Stimulated activated CD4-positive, alpha-beta T cell treated with anti-CD3 and anti-CD28 coated beads, TNF-alpha, amount 100 ng/mL, for 48 hours (primary cell): ENCODE measurements at places on chromosomes 4 and X.

- no peak for DNase-seq
These were observed 6.9 kb downstream of the ATP7A start for GRCh38 chrX:77917294-77917933.

DNA sequence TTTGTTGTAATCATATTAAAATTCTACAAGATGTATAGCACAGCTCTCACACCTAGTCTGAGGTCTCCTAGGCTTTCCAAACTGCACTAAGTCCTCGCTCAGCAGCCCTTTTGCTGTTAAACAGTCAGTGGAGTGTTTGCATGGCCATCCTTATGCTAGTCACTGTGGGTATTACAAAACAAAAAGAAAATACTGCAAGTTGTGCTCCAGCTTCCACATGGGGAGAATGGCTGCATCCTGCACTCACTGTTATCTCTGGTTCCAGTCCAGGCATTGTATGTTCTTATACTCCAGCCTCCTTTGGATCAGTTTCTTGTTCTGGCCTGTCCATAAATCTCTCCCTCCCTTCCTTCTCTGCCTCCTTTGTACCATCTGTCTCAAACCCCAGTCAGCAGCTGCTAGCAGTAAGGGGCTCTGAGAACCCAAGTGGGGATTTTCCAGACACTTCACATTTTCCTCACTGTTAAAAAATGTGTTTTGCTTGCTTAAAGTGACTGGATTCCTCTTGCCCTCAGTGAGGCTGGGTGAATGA is 38.5 kb upstream of the BMP15 start:
- DNase-seq: no peak

DNA sequence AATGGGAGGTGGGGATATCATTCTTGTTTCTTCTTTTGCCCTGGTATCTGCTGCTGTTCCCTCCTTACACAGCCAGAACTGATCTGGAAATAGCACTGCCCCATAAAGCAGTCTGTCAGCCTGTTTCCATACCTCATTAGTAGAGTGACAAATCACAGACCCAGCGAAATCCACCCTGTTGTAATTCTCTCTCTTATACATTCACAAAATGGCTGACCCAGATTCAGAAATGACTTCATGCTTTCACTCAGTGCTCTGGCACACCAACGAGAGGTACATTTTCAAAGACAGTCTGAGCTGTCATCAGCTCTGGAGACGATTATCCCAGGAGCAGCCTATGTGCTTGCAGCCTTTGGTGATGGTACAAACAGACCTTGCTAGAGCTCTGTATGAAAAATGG is 164.6 kb downstream of the AFF2 start:
- DNase-seq: no peak

DNA sequence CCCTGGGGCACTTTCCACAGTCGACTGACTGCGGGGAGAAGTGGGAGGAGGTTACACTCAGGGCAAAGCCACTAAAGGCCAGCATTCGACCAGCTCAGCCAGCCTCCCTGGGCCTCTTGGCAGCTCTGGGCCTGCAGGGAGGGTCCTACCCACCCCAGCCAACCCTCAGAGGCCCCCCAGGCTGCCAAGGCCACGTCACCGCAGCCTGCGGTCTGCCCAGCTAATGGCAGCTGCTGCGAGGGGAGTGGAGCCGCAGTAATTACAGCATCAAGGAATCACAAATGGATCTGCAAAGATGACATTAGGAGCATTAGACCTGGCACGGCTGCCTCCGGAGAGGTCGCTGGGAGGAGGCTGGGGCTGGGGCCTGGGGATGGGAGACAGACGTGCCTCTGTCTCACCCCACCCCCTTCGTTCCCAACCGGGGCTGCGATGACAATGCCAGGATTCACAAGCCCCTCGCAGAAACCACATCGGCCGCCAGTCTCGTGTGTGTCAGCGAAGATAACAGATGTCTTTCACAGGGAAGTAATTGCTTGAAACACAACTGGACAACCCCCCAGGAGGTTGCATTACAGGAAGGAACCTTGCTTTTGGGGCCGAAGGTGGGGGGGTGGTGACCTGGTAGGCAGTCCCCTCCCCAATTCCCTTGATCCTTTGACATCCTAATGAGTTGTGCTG is 367.6 kb downstream of the BCOR start:
- DNase-seq: no peak

GRCh38 chrX:94676285-94676684 is 1002.3 kb downstream of the FAM133A start:
- DNase-seq: no peak

DNA sequence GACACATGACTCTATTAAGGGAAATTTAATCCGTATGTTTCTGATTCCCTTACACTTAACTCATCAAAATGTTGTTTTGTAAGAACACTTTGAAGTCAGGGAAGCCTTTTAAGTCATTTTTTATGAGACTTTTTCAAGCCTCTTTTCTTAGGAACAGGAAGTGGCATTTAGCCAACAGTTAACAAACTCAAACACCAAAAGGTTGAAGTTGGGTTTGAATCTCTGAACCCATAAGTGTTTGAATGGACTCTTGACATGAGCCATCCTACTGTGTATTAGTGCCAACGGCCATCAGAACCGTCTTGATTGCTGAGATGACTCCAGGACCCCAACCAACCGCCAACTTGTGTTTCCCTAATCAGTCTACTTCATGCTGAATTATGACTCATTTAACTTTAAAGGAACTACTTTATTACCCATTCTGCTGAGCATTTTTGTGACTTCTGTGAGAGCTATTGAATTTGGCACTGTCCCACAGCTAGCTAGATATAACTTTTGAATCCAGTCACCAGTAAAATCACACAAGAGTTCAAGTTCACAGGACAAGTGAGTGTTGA is 209.1 kb upstream of the FAT1 start:
- no peak for DNase-seq

DNA sequence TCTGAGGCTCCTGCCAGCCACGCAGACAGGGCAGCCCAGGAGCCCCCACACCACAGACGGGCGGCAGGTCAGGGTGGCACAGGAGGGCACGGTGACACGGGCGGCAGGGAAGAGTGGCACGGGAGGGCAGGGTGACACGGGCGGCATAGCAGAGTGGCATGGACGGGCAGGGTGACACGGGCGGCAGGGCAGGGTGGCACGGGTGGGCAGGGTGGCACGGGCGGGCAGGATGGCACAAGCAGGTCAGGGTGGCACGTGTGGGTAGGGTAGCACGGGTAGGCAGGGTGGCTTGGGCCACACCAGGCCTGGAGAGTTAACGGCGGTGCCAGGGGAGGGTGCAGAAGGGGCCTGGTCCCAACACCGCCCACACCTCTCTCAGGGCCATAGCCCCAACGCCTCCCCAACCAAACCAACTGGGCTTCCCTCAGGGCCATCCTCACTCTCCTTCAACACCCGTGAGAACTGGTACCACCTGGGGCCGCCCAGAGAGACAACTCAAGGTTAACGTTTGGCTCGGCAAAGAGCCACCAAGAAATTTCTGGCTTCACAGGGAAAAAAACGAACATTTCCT is 3.4 kb downstream of the CTBP1 start:
- no peak for DNase-seq

DNA sequence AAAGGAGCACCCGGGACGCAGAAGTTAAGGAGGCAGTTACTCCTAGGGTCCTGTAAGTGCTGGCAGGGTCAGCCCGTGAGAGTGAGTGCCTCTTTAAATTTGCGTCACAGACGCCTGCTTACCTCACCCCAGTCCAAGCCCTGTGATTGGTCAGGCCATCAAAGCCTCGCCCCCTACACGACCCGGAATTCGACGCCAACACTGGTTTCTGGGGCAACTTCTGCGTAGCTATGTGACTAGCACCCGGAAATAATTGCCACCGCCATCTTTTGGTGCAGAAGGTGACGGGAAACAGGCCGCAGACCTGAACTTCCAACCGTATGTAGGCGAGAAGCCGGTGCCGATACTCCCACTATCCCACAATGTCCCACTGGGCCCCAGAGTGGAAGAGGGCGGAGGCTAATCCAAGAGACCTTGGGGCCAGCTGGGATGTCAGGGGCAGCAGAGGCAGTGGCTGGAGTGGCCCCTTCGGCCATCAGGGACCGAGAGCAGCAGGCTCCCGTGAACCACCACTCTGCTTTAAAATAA is at the start of gene DDX53:
TSS of gene DDX53 (plus strand) at position 265 of the 528 bp plus-strand sequence. CDS start at position 363, 98 bp downstream.
- no peak for DNase-seq

- no peak for DNase-seq
These were observed 138.0 kb downstream of the NSUN7 start for GRCh38 chr4:40887764-40888131.

GRCh38 chr4:86108834-86109233 is 251.0 kb downstream of the MAPK10 start:
- DNase-seq: no peak

- no peak for DNase-seq
These were observed 719.5 kb upstream of the SLIT2 start for GRCh38 chr4:19531906-19532848.

GRCh38 chr4:123462007-123462406 is 65.4 kb downstream of the SPRY1 start:
- DNase-seq: no peak

GRCh38 chr4:7313347-7313811 is 121.0 kb downstream of the SORCS2 start:
- no peak for DNase-seq

- no peak for DNase-seq
These were observed 191.9 kb downstream of the SLC39A8 start for GRCh38 chr4:102153391-102153790.

GRCh38 chr4:140343303-140343702 is 30.1 kb upstream of the SCOC start:
- no peak for DNase-seq

- DNase-seq: no peak
These were observed 1424.9 kb upstream of the PCDH7 start for GRCh38 chr4:29295280-29295679.

DNA sequence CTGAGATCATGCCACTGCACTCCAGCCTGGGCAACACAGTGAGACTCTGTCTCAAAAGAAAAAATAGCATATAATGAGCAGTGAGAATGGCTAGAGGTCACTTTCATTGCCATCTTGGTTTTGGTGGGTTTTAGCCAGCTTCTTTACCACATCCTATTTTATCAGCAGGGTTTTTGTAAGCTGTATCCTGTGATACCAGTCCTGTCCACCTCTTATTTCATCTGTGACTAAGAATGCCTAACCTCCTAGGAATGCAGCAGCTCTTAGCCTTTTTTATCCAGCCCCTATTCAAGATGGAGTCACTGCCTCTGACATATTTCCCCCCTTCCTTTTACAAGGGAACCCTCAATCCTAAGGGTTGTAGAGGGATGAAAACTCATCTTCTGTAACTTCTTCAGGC is 26.1 kb upstream of the IGFBP7 start:
- DNase-seq: no peak

- DNase-seq: no peak
These were observed 54.3 kb downstream of the NRK start for GRCh38 chrX:105876658-105877057.

DNA sequence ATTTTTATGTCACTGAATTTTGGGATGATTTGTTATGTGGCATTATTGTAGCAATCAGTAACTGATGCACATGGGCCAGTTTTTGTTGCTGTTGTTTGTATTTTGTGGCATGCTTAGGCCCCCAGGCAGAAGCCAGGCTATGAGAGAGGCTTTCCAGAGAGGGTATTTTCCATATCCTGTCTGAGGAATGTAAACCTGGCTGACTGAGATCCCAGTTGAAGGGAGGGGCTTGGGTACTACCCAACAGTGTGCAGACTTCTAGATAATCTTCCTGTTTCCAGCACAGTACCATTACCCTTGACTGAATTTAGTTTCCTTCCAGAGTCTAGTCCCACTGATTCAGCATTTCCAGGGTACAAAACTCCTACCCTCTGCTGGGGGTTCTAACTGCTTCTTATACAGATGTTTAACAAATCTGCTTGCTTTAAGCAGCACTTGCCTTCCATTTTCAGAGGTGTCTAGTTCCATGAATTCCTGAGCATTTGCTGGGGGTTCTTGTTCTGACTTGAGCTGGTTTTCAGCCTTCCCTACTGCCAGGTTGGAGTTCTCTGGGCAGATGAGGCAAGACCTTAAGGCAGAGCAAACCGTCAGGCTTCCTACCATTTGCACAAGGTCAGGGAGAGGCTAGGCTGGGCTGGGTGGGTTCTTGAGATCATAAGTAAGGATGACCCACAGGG is 104.7 kb upstream of the EGFL6 start:
- DNase-seq: no peak

DNA sequence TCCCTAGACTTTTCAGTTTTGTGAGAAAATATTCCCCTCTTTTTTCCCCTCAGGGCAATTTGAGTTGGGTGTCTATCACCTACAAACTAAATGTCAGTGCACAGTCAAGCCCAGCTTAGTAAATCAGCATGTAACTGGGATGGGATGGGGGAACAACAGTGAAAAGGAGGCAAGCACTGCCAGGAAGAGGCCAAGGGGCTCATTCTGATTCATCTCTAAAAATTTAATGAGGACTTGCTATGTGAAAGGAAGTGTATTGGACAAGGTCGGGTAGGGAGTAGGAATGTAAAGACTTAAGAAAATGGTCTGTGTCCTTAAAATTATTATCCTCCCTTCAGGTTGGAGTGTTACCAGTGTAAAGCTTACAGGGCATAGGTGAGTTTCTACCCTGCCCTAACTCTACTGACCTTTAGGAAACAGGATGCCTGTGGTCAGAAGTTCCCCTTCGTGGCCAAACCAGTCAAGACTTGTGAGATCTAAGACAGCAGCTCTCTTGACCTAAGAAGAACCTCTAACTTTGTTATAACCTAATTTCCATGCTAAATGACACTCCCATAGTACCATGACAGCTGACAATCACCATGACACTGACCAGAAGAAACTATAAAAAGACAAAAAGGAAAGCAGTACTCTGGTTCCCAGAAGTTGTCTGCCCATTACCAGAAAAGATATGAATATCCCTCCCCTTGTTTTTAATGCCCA is 194.4 kb upstream of the LDB2 start:
- no peak for DNase-seq

GRCh38 chrX:67893931-67894330 is 350.1 kb downstream of the AR start:
- no peak for DNase-seq

DNA sequence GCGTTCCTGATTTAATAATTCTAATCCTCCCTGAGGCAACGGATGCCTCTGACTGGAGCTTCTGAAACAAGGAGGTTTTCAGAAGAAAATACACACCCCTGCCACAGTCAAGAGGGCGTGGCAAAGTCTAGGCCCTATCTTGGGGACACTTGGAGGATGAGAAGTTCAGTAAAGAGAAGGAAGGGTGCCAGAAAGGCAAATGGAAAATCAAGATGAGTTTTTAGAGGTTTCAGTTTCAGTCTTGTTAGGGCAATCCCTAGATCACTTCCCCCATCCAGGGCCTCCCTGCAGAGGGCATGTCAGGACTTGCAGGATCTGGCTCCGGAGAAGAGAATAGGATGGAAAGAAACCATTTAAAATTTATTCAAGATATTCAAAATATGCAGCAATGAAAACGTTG is 28.5 kb upstream of the FGF2 start:
- DNase-seq: no peak

DNA sequence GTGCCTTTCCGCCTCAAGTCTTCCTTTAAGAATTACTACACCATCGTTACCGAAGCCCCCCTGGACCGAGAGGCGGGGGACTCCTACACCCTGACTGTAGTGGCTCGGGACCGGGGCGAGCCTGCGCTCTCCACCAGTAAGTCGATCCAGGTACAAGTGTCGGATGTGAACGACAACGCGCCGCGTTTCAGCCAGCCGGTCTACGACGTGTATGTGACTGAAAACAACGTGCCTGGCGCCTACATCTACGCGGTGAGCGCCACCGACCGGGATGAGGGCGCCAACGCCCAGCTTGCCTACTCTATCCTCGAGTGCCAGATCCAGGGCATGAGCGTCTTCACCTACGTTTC is 2.2 kb downstream of the PCDH10 start:
- no peak for DNase-seq
